Fibroblast of lung (primary cell): ENCODE measurements at places on chromosomes 4 and X.

DNA sequence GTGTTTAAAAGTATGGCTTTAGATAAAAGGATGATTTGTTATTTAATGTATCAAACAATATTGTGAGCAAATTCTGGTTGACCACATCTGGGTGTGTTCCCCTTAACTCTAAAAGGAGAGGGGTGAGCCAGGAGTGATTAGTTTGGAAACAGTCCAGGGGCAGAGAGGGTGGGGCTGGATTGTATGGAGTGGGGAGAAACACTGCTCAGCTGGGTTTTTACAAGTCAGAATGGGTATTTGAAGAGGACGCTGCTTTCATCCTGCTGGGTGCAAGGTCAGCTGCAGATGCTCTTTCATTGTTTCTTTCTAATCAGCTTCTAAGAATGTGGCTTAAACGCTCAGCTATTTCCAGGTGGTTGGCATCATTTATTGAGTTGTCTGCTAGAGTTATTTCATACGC, 82.8 kb upstream of the LIMCH1 start:
- peak; percentile 29 for DNase-seq

- DNase-seq: no peak
Observed at GRCh38 chr4:145554691-145555090, 64.5 kb upstream of the MMAA start.

DNA sequence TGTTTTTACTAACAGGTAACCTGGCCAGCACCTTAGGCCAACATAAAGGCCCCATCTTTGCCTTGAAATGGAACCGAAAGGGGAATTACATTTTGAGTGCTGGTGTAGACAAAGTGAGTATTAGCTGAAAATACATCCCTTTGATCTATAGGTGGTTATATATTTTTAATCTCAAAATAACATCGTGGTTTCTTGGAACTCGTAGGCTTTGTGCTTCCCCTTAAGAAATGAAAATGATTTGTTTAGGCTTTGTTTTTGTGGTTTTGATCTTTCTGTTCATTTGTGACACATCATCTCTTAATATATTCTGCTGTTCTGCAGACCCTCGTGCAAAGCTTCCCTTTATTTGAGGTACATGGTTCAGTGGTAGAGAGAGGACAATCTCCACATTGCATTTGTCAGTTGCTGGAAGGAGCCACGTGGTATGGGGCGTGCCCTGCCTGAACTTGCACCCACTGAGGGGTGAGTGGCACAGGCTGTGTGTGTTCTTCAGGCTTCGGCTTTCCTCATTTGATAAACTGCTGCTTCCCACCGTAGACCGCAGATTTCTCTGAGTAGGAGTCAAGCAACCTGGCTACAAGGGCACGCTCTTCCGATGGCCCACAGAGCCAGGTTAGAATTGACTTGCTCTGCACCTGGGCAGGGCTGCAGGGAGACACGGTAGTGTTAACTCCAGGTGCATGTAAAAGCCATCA, 72.2 kb downstream of the GPR143 start:
- DNase-seq: no peak

- DNase-seq: peak; percentile 11
Observed at GRCh38 chrX:10381193-10381592, 224.4 kb downstream of the CLCN4 start.

DNA sequence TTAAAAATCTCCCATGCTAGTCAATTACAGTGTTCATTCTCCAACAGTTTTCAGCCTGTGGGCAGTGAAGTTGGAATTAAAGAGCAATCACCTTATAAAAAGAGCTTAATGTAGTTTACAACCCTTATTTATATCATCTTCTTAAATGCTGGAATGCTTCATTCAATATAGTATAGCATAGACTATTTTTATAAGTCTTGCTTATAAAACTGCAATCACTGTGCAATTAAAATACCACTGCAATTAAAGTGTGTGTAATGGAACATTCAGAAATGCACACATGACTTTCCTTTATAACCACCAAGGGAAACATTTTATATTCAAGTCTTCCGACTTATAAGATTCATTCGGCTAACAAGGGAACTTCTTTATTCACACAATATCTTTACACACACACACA, 16.4 kb upstream of the DCAF8L1 start:
- no peak for DNase-seq

- no peak for DNase-seq
Observed at GRCh38 chrX:107226757-107227156, 20.3 kb downstream of the DNAAF6 start.

DNA sequence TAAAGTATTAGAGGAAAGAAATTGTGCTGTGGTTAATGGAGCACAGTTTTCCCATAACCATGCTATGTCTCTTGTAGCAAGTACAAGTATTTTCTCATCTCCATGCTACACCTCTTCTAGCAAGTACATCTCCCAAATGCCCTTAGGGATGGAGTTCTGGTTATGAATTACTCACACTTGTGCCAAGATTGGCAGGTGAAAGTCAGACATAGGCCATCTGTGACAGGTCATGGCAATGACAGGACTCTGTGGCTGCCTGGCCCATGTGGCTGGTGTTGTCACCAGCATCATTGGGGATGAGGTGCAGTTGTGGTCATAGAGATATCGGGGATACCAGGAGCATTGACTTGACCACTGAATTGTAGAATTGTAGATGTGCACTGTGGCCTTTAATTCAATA, 310.2 kb downstream of the FAT4 start:
- no peak for DNase-seq

DNA sequence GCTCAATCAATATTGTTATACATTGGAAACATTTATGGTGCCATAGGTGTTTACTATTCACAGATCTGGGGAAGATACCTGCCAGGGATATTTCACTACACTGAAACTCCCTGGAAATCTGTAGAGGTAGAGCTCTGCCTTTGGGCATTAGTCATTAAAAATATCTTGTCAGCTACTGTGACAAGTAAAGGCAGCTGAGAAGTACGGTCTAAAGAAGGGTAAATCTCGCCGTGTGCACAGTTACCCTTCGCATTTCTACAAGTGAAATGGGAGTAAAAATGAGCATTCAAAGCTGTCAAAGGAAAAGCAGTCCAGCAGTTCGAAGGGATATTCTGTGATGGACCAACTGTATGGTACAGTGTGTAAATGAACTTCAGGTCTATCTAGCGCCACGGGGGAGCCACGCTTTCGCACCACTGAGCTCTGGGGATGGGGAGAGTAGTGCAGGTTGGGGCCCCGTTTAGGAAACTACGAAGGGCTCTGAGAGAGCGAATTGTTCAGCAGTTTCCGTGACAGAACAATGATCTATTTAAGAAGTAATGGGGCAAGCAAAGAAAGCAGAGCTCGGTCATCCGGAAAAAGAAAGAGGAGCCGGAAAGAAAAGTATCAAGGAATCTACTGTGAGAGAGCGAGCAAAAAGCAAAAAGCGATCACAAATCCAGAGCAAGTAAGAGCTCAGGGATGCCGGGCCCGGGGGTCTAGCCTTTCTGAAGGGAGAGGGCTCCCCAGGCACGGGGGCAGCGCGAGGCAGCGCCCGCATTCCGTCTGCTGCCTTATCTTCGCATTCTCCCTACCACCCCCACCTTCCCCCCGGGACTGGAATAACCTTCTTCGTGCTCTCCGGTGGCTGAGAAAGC, 646 bp downstream of the TIGD4 start:
- no peak for DNase-seq

GRCh38 chr4:143883529-143883928, 21.8 kb downstream of the GYPE start:
- no peak for DNase-seq

- no peak for DNase-seq
Observed at GRCh38 chr4:111696505-111696904, 448.7 kb upstream of the FAM241A start.
